ENCODE measurements at places on chromosomes 4 and X.

- DNase-seq = no peak
Measured at GRCh38 chr4:128299848-128300247, 12.2 kb upstream of the PGRMC2 start.

DNA sequence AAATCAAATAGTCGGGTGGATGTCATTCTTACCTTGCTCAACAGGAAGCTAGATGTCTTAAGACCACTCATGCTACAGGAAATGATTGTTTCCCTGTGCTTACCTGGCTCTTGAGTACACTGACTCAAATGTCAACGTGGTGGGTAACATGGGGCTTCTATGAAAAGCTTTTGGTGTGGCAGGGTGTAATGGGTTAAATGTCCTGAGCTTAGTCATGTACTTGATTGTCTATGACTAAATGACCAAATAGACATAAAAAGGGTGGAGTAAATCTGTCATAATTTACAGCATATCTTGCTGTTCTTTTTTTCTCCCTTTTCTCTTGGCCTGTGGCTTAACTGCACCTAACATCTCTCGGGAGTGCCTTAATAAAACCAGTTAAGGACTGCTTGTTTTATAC lies 44.9 kb downstream of the CCNG2 start:
- no peak for DNase-seq

- DNase-seq = no peak
Measured at GRCh38 chr4:14184767-14185166, 557.2 kb upstream of the BOD1L1 start.

- no peak for DNase-seq
Measured at GRCh38 chrX:141609111-141609510, 19.6 kb downstream of the SPANXA2 start.

DNA sequence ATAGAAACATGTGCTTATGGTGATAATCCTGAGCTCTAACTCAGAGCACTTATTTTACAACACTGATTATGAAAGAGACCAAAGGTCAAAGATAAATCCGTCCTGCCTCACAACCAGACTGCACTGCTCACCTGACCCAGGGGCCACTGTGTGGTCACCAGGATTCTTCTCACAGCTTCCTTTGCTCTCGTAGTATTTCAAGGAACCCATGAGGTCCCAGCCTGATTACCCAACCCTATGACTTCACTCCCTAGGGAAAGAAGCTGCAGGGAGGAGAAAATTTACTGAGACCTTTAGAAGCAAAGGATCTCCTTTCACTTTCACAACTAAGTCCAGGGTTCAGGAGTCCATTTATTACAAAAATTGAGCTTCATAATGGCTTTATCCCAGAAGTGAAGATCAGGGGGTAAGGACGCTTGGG lies 9.6 kb downstream of the SLC25A5 start:
- no peak for DNase-seq

GRCh38 chrX:140502491-140503237 lies 2.2 kb downstream of the SOX3 start:
- DNase-seq = no peak

GRCh38 chr4:128668566-128668965 lies 140.9 kb upstream of the JADE1 start:
- no peak for DNase-seq

GRCh38 chr4:33091961-33092360 lies 2371.8 kb downstream of the PCDH7 start:
- no peak for DNase-seq

GRCh38 chr4:187937557-187937956 lies 58.0 kb upstream of the ZFP42 start:
- DNase-seq = no peak

DNA sequence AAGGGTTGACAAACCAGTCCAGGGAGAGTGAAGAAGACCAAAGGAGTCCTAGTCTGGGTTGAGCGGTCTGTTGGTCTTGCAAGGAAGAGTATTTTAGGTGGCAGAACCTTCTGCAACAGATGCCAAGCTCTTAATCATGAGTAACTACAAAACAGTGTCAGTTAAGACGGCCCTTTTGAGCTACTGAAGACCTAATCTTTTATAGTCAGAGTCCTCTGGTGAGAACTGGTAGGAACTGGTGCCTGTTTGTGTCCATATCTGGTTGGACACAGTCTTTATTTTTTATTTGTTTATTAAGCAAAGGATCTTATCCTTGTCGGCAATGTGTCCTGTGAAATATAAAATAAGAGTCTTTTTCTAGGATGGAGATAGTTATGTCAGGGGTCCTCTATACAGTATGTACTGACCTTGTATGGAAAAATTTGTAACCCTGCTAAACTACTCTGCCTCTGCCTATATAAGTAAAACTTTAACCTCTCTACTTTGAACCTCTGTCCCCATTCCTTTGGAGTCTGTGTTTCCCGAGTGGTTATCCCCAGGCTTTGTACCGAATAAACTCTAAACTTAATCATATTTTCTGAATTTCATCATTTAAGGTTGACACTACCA lies 47.1 kb downstream of the FAM13A start:
- no peak for DNase-seq

DNA sequence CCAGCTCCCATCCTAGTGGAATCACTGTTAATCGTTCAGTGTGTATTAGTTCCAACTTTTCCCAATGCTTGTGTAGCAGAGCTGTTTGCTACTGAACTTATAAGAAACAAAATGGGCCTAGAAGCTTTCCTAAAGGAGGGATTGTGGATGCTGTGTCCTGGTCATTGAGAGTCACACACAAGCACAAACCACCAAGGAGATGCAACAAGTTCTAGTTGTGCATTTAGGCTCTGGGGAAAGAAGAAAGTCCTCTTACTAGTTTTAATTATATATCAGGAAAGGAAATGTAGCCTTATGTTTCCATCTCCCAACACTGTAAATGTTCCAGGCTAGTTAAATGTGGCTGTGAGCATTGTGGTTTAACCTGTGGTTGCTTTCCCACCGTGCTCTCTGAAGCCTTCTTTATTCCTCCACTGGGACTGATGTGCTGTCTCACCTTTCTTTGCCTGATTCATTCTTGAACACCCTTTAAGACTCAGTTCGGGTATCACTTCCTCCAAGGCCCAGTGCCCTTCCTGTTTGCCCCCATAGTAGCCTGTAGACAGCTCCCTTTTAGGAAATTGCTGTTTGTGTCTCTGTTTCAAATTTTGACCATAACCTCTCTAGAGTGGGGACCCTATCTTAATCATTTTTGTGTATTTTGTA lies 34.3 kb downstream of the ATP10D start:
- DNase-seq = no peak

GRCh38 chrX:38935561-38935960 lies 134.3 kb downstream of the MID1IP1 start:
- DNase-seq = no peak

DNA sequence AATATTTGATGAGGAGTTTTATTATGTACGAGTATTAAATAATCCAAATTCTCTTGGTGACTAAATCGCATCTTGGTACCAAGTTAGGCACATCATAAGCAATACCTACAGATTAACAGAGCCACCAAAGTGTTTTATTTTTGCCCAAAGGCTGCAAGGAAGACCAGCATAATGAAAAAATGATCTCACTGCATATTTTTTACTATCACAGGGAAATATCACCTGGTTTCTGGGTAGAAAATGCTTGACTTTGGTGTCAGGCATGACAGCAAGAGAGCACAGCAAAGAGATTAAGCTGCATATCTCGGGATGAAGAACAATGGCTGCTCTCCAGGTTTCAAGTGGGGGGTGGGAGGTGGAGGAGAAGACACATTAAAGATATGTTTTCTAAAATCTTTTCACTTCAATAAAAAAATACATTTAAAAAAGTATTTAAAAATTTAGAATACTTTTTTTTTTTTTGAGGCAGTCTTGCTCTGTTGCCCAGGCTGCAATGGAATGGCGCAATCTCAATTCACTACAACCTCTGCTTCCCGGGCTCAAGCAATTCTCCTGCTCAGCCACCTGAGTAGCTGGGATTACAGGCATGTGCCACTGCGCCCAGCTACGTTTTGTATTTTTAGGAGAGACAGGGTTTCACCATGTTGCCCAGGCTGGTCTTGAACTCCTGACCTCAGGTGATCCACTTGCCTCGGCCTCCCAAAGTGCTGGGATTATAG lies 86.1 kb downstream of the FRYL start:
- no peak for DNase-seq

GRCh38 chr4:113825272-113825671 lies 63.7 kb upstream of the CAMK2D start:
- DNase-seq = no peak

- DNase-seq = no peak
Measured at GRCh38 chrX:36609616-36610585, 398.3 kb upstream of the FAM47C start.

GRCh38 chrX:103396186-103396585 lies 19.8 kb downstream of the BEX3 start:
- no peak for DNase-seq

DNA sequence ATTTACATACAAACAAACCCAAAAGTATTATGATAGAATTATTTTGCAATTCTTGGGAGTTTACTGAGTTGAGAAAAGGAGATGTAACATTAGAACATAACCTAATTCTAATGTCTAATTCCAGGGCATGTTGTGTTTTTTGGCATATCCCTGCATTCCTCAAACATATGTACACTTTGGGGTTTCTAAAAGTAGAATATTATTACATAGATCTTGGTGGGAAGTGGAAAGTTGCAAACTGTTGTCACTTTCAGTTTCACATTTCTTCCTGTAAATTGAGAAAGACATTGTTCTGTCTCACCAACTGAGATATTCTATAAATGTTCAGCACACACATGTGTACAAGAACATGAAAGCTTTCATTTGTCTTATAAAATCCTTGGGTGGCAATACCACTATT lies 24.4 kb upstream of the GBA3 start:
- no peak for DNase-seq

DNA sequence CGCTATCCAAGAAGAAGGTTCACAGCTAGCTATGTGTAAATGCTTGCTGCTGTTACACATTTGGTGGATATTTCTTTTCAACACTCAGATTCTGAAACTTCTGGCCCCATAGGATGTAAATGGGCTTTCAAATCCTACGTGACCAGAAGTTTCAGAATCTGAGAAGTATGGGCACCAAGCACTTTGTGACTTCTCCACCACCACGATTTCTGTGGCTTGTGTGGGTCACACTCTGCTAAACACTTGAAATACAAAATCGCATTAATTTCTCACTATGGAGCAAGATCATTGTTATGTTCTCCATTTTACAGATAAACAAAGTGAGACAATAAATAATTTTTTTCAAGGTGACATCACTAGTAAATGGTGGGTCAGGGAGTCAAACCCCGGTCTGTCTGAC lies 259.4 kb upstream of the JADE1 start:
- DNase-seq = no peak

DNA sequence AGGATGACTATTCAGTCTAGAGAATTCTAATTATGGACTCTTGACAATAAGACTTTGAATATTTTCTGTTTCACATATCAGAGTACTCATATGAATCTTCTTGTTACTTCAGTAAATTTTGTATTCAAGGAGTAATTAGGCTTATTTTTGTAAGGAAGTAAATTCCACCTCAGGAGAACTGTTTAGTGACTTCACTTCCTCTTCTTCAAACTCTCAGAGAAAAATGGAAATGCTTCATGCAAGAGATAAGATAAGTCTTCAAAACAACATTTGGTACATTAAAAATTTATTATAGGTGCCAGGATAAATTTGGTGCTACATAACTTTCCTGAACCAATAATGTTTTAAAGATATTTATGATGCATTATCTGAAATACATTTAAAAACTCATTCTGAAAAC lies 1421.9 kb downstream of the PCDH7 start:
- no peak for DNase-seq

GRCh38 chr4:26212528-26212927 lies 108.3 kb upstream of the RBPJ start:
- no peak for DNase-seq

GRCh38 chr4:55251342-55251741 lies 94.7 kb upstream of the SRD5A3 start:
- DNase-seq = no peak

- no peak for DNase-seq
Measured at GRCh38 chrX:134654398-134655012, 3.8 kb downstream of the PLAC1 start.

GRCh38 chr4:170003071-170004070 lies 22.8 kb downstream of the MFAP3L start:
- DNase-seq = no peak

GRCh38 chrX:1074755-1075154 lies 137.7 kb downstream of the CRLF2 start:
- no peak for DNase-seq

- DNase-seq = no peak
Measured at GRCh38 chr4:37830640-37831039, 4.2 kb downstream of the PGM2 start.

DNA sequence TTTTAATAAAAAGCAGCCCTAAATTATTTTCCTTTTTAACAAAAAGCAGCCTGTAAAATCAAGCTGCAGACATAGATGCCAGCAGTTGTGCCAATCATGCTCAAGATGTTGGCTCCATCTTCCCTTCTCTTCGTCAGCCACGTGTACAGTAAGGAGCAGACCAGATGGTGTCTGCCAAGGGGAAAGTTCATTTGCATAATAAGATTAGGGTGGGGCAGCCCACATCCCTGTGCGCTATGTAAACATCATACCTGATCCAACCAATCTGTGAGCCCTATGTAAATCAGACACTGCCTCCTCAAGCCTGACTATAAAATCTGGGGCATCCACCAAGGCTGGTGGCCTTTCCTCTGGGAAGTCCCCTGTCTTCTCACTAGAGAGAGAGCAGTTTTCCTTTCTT lies 23.1 kb upstream of the C1GALT1C1 start:
- no peak for DNase-seq

- no peak for DNase-seq
Measured at GRCh38 chrX:81874807-81875206, 672.9 kb downstream of the SH3BGRL start.

- no peak for DNase-seq
Measured at GRCh38 chrX:16022580-16023200, 100.7 kb upstream of the GRPR start.

- no peak for DNase-seq
Measured at GRCh38 chrX:128057421-128057820, 5.2 kb upstream of the ACTRT1 start.

GRCh38 chr4:82957045-82957444 lies 53.6 kb downstream of the LIN54 start:
- no peak for DNase-seq

- no peak for DNase-seq
Measured at GRCh38 chr4:48196758-48197504, 62.9 kb upstream of the TXK start.

- no peak for DNase-seq
Measured at GRCh38 chr4:17358241-17358640, 153.6 kb downstream of the QDPR start.

DNA sequence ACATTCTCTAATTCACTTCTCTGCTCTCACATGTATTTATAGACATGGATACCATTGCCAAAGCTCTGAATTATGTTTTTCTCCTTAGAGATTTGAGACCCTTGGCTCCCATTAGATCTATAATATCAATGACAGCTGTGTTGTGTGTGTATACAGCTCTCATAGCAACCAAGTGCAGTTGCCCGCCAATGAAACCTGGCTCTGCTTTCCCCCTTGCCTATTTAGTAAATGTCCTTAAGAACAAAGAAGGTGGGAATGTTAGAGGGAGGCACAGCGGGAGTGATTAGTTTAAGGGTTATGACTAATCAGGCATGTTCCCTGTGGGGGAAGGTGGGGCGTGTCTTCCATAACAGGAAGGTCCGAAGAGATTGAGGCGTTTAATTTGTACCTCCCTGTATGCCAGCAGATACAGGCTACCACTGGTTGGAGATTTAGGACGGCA lies 100.5 kb upstream of the TBC1D9 start:
- DNase-seq = no peak

All from stimulated activated CD4-positive, alpha-beta T cell treated with anti-CD3 and anti-CD28 coated beads, Interleukin-1b, Interleukin-23, amount 100 ng/mL, for 1 hour (primary cell).